A172 (cell line): ENCODE measurements at places on chromosomes 13 and 19.

DNA sequence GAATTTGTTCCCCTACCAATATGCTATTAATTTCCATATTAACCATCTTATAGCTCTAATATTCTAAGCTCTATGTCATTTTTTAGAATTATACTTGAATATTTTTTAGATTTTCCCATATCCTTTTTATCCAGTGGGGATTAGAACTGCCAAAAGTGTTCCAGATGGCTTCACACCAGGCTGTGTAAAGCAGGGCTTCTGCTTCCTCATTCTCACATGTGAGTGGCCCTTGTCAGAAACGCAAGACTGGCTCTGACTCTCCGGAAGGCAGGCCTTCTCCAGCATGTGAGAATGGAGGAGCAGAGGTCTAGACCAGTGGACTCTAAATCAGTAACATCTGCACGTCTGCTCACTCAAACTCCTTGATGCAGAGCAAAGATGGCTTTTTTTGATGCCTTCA, 650.1 kb downstream of the FGF9 start:
- DNase-seq: no peak

DNA sequence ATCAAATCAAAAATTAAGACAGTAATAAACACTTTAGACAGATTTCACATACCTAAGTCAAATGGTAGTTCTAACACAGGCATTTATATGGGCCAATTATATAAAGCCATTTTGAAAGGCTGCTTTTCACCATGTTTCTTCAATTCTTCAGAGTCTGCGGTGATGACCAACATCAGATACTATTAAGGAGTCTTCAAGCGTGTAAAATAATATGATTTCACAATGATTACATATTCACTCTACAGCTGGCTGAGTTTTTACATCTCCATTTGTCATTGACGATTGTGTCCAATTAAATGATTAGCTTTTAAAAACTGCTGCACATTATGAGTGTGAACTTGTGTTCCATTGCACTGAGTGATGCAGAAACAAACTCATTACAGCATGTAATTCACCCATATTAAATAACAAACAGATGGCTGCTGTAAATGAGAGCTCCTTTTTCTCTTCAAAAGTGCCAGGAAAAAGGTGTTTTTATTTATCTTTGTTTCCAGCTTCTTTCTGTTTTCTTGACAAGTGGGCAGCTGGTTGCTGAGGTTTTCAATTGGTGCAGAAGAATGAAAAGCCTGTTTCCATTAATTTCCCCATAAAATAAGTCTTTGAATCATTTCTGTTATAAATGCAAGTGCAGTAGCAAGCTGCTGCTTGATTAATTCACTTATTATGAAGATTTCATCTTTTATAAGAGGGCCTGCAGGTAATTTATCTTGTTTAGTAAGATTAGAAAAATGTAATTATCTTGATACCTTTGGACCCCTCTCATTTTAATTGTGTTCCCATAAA, 676.1 kb upstream of the KLHL1 start:
- DNase-seq: no peak

DNA sequence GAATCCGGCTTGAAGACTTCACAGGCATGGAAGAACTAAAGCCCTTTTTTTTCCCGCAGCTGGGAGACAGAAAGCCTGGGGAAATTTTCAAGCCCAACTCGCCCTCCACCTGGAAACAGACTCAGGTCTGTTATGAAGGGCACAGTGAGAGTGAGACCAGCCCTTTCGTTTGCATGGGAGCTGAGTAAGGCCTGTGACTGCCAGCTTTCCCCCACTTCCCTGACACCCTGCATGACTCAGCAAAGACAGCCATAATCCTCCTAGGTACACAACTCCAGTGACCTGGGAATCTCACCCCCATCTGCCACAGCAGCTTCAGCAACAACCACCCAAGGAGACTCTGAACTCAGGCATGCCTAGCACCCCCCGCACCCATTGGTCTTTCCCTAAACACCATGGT, 87.6 kb upstream of the ZNF91 start:
- DNase-seq: no peak

GRCh38 chr19:10228920-10229319, 2.2 kb downstream of the S1PR2 start:
- DNase-seq: no peak

DNA sequence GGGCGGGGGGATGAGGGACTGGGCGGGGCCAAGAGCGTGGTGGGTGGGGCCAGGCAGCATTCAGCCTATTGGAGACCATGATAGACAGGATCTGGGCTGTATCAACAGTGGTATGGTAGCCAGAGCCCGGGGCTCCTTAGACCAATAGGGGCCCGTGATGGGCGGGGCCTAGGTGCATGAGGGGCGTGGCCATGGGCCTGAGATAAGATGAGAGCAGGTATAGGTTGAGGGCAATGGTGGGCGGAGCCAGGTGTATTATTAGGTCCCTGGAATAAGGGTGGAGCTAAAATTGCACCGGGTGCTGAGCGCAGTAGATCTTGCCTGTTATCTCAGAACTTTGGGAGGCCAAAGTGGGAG, 5.3 kb downstream of the ABCA7 start:
- peak; percentile 69 for DNase-seq

DNA sequence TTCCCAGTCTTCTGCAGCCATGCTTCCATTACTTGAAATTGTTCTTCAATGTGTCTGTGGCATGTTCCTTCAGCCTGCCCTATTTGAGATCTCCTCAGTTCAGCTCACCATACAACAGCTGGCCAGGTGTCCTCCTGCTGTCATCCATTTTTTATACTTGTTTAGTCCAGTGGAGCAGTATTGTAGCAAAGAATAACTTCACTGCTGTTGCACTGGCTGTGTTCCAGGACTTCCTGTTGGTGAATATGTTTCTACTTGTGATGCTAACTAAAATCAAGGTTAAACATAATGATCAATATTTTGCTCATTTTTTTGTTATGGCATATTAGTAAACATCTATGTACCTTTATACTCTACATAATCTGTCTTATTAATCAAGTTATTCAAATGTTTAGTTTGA, 1394.1 kb downstream of the PCDH9 start:
- DNase-seq: no peak

GRCh38 chr19:12994701-12995595, at the start of gene NFIX:
NFIX (plus strand) TSS chr19:12995475; CDS start chr19:12995838, 363 bp downstream.
- no peak for DNase-seq

DNA sequence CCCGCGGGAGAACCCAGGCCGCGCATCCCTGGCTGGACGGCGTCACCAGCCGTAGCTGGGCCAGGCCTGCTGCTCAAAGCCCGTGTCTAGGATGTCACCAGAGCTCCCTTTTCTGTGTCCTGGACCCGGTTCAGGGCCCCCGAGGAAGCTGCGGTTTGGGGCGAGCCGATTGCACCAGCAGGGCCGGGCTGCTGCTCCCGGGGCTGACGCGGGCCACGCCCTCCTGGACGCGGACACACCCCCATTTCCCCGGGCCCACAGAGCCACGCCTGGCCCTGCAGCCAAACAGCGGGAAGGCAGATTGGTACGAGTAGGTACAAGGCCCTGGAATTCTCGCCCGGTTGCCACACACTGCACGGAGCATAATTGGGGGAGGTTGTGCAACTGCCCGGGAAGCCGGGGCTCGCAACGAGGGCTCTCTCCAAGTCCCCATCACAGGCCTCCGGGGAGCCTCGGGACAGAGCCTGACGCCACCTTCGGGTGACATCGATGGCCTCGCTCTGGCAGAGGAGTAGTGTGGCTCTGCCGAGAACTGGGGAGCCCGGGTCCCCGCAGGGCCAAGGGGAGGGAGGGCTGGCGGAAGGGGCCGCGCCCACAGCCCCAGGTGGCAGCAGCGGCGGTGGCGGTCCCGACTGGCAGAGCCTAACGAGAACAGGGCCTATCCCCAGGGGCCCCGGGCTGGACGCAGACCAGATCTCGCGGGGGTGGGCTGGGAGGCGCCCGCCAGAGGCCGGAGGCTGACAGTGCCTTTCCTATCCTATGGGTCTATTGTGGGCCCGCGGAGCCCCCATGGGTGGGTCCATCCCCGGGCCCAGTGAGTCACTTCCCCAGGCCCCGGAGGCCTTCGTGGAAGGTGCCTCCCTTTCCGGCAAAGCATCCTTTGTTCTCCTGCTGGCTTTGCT, 23.5 kb downstream of the KCTD15 start:
- peak; percentile 14 for DNase-seq

- DNase-seq: peak; percentile 47
Measured at GRCh38 chr13:31209172-31209840, 9.5 kb downstream of the B3GLCT start.

DNA sequence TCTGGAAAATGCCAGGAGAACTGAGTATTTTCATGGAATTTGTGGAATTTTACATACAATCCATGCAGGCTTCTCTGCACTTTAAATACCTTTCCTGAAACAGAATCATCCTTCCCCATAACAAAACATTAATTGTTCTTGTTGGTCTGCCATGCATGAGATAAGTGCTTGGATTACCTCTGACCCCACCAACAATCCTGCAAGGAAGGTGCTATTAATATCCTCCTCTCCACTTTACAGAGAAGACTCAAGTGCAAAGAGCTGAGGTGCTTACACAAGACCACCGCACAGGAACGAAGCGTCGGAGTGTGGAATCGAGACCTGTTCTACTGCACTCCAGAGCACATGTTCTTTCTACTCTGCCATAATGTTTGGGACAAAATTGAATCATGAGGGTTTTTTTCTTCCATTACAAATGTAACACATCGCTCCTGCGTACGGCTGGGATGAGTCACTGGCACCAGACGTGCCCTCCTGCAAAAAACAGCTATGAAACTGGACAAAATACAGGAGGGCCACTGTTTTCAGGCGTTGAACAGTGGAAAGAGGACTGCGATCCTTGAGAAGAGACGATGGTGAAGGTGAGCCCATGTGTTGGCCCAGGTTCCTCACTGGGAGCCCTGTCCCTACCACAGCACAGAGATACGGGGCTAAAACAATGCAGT, 12.9 kb upstream of the LRRC4B start:
- peak; percentile 45 for DNase-seq

GRCh38 chr19:39110263-39110967, 15.2 kb upstream of the PAK4 start:
- peak; percentile 46 for DNase-seq

DNA sequence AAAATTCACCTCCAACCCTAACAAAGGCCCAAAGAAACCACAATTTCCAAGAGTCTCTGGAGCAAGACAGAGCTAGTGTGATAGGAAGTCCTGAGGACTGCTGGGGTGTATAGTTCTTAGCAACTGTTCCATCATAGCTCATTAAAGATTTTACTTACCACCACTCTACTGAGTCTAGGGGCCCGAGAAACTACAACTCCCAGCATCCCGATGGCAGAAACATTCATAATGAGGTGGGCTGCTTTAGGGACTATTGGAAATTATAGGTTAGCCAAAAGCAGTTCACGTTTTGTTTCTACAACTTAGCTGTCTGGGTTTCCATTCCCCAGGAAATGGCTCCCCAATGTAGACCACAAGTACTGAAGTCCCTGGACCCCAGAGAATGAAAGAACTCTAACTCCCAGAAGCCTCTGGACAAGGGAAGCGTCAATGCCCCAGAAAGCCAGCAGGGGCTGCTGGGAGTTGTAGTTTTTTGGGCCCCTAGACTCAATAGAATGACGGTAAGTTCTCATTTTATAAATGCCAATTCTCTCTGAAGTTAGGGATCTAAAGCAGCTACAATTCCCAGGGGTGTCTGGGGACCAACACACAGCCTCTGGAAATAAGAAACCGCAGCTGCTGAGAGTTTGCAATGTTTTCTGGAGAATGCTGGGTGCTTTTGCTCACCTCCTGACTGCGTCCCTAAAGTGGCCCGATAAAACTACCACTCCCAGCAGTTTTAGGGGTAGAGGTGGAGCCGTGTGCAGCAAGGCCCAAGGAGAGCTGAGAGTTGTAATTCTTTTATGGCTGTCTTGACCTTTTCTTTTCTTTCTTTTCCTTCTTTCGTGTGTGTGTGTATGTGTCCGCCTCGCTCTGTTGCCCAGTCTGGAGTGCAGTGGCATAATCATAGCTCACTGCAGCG, 11.1 kb downstream of the FTL start:
- no peak for DNase-seq

DNA sequence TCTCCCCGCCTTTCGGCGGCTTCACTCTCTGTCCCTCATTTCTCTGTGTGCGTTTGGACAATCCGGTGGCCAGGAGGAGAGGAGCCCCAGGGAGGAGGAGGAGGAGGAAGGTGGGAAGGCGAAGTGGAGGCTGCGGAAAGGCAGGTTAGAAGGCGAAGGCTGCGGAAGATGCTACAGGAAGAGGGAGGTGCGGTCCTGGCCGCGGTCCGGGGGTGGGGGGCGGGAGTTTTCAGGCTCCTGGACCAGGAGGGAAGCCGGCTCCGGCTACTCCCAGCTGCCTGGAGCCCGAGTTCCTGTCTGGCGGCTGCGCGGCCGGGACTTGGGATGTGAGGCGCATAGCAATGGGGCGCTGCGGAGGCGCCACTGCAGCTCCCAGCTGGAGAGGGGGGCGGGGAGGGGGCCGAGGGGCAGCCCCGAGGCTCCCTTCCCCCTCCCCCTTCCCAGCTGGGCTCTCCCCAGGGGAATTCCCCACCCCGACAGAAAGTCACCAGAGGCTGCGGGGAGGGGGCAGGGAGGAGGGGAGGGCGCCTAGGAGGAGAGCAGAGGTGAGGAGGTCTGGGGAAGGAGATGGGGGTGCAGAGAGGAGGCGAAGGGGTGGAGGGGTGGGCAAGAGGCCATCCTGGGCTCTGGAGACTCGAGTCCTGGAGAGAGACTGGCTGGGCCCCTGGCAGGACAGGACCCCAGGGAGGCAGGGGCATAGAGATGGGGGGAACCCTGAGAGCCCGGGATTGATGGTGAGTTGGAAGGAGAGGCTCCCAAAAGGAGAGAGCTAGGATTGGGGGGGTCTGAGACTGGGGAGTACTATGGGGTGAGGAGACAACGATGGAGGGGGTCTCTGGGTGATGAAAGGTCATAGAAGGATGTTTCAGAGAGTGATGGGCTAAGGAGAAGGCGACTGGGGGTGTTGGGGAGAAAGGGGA, 2.0 kb downstream of the LRRC4B start:
- DNase-seq: no peak

- DNase-seq: peak; percentile 27
Measured at GRCh38 chr19:28208745-28209144, 1004.2 kb downstream of the UQCRFS1 start.

GRCh38 chr19:16327911-16328823, 3.5 kb downstream of the KLF2 start:
- DNase-seq: no peak

GRCh38 chr13:36355632-36356031, 9.4 kb upstream of the SPART start:
- DNase-seq: no peak

GRCh38 chr13:79990048-79990447, 350.9 kb downstream of the SPRY2 start:
- no peak for DNase-seq
